Right renal pelvis (tissue), 4 donors: ENCODE measurements at places on chromosomes 2 and 18. TPM values are rescaled to one million over a fixed set of nuclear protein-coding genes. Genes with fewer than 3 reads are reported as not detected.

GRCh38 chr2:193841384-193842150, 1646.8 kb upstream of the TMEFF2 start:
- DNase-seq, result no peak

DNA sequence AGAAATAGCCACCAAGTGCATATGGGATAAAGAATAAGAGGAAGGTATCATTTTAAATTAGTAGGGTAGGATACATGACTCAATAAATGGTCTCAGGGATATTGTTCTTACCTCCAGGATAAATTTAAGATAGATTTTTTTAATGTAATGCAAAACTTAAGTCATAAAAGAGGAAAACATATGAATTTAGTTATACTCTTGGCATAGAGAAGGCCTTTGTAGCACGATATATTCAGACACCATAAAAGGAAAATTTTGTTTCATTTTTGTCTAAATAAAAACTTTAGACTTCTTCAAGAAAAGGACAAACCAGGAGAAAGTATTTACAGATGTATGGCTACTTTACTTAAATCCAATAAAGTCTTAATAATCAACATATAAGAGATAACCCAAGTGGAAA, 78.5 kb upstream of the CAB39 start:
- DNase-seq, result no peak

- DNase-seq, result no peak
These were observed 42.9 kb downstream of the DYSF start for GRCh38 chr2:71496156-71496770.

- DNase-seq, result no peak
These were observed 147.8 kb upstream of the MMADHC start for GRCh38 chr2:149735237-149735958.

BUB1 gene
- polyA plus RNA-seq, result 24.3 TPM
